ENCODE measurements at places on chromosomes 7 and 10.

DNA sequence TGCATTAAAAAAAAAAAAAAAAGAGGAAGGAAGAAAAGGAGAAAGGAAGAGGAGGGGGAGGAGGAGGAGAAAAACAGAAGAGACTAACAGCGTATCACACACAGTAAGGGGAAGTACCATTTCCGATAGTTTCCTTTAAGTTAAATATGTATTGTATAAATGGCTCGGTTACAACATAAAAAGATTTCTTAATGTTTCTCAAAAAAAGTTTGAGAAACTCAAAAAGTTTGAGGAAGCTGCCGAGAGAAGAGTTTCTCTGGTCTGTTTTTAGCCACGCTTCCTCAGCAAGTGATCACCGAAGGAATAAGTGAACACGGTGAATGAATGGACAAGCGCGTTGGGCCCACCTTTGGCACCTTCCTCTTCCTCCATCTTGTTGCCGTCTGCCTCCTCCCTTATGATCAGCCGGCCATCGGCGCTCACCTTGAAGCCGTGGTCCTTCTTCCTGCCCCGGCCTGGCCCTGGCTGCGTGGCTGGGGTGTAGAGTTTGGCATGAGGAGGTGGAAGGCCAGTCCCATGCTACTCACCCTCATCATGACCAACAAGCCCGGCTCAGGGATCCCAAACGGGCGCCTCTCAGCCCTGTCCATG, 31.3 kb upstream of the FRAT2 start:
- DNase-seq, result no peak

DNA sequence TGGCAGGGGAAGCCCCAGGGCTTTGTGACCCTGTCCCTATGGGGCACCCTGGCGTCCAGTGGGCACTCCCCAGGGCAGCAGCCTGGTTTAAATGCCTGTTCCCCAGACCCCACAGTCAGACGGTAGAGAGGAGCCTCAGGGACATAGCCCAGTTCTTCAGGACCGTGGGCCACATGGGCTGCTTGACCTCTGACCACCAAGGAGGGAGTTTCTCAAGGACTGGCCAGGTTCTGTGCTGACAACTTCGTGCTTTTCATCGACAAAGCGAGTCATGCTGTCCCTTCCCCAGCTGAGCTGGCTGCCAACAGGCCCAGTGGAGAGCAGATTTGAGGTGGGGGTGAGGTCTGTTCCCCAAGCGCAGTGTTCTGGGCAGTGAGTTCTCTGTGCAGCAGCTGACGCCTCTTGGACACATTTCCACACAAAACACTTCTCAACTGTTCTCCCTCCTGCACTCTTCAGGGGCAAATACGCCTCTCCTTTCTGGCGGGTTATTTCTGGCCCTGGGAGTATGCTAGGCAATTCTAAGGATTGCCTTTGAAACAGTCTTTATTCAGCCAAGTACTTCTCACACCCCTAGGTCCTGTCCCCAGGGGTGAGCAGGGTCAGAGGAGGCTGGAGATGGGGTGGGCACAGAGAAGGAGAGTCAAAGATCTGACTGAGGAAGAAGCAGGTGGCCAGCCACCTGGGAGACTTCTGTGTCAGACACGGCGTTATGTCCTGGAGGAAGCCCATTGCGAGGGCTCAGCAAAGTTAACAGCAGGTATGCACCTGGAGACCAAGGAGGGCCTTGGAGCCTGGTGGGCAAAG, 57.3 kb upstream of the CAMK2B start:
- DNase-seq, result no peak

DNA sequence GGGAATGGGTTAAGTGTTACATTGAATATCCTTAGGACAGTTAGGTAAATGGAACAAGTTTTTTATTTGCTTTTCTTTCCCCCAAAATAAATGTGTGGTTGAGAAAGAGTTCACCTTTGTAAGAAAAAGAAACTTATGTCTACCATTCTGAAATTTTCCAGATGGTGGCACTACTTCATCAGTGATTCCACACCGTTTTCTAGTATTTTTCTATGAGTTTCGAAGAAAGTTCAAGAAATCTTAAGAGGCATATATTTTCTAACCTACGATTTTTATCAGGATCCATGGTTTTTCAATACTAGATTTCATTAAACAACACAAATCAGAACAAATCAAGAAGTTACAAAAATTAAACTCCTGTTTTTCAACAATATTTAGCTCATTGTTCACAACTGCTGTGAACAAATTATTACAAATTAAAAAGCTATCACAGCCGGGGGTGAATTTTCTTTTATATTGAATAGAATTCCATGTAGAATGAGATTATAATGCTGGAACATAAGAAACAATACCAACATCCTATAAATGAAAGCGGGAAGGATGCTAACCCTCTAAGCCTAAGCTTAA, 163.1 kb upstream of the NPVF start:
- DNase-seq, result peak; percentile 10

- DNase-seq, result no peak
These were observed 78.7 kb downstream of the TCF7L2 start for GRCh38 chr10:113028456-113029440.

DNA sequence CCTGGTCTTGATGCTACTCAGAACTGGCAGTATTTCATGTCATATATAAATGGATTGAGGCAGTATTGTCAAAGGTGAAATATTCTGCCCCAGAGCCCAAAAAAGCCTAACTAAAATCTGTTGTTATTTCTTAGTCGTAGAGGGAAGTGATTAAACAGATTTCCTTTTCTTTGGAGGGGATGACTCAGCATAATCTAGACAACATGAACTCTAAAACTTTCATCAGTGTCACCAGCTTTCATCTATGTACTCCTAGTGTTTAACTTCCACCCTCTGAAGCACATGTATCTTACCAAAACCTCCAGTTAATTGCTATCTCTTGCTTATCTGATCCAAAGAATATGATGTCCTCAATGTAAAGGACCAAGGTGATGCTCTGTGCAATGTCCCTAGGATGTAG, 97.1 kb upstream of the ARID5B start:
- no peak for DNase-seq

GRCh38 chr10:30435073-30435422, 1.1 kb downstream of the MAP3K8 start:
- no peak for DNase-seq

- no peak for DNase-seq
These were observed 4.5 kb downstream of the ARID5B start for GRCh38 chr10:61905837-61906561.

DNA sequence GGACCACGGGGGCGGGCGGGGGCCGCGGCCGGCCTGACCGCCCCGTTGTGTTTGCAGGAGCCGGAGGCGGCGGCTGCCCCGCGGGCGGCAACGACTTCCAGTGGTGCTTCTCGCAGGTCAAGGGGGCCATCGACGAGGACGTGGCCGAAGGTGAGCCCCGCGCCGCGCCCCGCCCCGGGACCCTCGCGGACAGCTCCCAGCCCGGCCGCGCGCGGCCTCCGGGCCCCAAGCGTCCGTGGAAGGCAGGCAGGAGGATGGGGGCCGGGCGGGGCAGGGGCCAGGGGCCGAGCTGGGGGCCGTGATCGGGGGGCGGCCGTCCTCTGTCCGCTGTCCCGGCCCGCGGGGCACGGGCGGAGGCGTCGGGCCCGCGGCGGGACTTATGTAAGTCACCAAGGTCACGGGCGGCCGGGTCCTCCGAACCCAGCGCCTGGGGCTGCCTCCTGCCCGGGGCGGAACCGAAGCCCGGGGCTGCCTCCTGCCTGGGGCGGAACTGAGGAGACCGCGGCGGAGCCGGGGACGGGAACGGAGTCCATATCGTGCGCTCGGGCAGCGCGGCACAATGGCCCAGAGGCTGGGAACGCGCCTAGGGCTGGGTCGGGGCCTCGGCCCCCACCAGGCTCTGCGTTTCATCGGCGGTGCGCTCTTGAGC, 497 bp downstream of the PPP2R2D start:
- no peak for DNase-seq

- no peak for DNase-seq
These were observed 228.7 kb upstream of the FZD8 start for GRCh38 chr10:35870665-35871310.

GRCh38 chr10:120770496-120770895, 80.7 kb upstream of the WDR11 start:
- no peak for DNase-seq

- no peak for DNase-seq
These were observed 49.5 kb downstream of the VIPR2 start for GRCh38 chr7:159094919-159095915.

GRCh38 chr10:16602104-16602775, 80.6 kb upstream of the C1QL3 start:
- DNase-seq, result no peak

DNA sequence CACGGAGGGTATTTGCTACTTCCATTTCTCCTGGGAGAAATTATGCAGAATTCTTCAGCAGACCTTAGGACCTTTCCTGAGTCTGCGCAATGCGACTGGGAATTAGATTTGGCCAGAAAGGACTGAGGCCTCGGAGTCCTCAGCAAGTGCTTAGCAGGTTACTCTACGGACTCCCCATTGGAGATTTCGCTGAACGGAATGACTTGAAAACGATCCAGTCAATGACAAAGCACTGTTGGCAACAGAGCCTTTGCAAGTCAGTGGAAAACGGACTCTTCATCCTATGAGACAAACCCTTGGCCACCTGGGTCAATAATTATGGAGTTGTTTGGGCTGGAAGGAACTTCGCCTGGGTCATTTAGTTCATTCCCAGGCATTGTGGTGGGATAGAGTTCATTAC, 107.4 kb downstream of the FAM204A start:
- no peak for DNase-seq

DNA sequence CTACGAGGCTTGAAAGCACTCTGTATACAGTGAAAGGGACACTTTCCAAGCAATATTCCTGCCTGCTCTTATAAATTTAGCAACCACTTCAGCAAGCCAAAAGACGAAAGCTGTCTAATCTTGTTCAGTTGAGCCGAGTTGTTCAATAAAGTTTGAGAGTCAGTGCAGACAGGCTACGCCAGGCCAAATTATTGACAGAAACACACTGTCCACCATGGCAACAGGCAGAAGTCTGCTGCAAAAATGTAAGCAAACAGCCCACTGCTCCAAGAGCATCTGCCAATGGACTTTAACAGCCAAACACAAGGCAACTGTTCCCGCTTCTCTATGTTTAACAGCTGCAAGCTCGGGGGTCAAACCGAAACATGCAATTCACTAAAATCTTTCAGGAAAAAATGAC, 85.7 kb downstream of the GLI3 start:
- DNase-seq, result no peak

DNA sequence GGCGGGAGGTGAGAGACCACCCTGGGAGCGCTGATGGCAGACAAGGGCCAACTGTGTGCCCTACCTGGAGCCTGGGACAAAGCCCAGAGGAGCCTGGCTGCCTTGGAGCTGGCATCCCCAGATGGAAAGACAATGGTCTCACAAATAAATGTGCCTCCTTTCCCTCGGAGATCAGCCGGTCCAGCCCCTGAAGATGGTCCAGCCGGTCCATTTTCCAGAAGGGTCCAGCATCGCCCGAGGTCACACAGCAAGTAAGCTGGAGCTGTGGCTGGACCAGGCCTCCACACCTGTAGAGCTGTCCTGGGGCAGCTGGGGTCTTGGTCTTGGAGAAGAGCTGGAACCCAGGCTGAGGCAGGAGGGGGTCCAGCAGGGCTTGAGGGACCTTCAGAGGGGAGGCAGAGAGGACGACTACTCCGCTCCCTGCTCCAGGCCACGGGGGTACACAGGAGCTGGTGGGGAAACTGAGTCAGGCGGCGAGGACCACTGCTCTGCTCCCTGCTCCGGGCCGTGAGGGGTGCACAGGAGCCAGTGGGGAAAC, 3.6 kb downstream of the ELFN1 start:
- no peak for DNase-seq

DNA sequence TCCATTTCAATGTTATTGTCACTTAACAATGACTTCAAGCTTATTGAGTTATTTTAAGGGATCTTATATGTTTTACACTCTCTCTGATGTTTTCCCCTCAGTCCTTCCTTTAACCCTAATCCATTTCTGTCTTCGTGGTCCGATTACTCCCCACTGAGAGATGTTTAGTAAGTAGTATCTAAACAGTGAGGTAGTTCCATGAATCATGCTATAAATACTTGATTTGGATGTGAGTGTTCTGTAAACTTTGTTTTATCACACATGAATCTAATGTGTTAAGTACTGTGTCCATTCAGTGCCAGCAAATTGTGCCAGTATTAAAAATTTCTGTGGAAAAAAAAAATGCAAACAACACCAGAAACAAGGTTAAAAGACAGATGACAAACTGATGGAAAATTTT, 18.6 kb downstream of the RPP30 start:
- DNase-seq, result no peak

- no peak for DNase-seq
These were observed 58.2 kb downstream of the GRM8 start for GRCh38 chr7:127194571-127194970.

GRCh38 chr10:44478876-44479705, 94.2 kb upstream of the CXCL12 start:
- no peak for DNase-seq

GRCh38 chr10:48468130-48468790, 136.6 kb downstream of the ARHGAP22 start:
- no peak for DNase-seq

DNA sequence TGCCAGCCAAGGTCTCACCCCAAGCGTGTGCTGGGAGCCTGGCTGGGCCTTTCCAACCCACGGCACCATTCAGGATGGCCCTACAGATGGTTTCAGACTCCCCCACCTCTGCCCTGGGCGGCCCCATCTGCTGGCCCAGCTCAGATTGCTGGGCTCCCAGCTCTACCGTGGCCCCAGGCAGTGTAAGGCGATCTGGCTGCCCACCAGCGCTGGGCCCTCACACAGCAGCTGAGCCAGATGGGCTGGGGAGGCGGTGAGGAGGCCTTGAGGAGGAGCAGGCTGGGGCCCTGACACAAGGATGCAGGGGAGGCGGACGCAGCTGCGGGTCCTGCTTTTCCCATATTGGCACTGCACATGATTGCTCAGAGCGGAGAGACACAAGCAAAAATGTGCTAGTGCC, 162.8 kb downstream of the NRF1 start:
- DNase-seq, result no peak

DNA sequence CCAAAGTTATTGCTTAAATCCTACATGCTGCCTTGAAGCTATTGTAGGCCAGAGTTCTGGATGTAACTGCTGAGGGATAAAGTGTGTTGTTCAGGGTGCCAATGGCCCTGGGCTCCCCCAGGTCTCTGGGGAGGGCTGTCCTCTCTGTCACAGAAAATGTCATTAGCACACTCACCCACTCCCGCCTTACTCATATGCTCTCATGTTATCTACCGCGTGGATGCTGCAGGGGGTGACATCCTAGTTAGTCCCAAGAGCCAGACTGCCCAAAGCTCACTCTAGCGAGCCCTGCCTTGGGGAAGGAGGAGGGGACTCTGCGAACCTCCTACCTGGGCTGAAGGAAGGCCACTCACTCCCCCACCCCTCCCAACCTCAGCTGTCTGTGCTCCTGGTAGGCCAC, 122.5 kb downstream of the FRMD4A start:
- DNase-seq, result no peak

DNA sequence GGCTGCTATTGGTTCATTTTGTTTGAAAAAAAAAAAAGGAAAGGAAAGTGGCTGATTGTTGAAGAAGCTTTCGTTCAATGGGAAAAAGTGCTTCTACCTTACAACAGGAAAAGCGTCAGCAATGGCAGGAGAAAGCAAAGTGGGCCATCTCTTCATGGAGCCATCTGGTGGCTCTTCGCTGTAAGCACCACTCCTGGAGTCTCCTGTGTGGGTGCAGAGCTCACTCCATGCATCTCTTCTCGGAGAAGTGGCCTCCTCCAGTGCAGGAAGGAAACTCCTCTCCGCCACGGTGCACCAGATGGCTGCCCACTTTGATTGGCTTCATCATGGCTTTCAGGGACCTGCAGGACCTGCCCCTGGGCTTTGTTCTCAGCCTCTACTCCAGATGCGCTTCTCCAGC, 250.9 kb downstream of the PTEN start:
- peak; percentile 10 for DNase-seq
